Stimulated activated CD8-positive, alpha-beta memory T cell treated with anti-CD3 and anti-CD28 coated beads, Interleukin-7, amount 100 ng/mL, for 24 hours (primary cell): ENCODE measurements at places on chromosomes 11 and 22.

DNA sequence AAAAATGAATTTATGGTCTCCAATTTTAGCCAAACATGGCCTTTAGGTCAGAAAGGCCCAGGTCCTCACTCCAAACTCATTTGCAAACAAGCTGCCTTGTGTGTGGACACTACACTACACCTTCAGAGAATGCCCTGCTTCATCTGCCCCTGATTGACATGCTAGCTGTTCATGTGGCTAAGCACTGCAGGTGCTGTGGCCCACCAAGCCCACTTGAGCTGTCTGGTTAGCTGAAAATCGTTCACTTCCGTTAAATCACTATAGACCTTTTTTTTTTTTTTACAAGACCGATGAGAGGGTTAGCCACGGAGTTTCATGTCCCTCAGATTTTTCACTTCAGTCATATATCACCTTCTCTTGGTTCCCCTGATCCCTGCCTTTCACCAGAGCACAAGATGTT is 39.3 kb downstream of the NF2 start:
- no peak for DNase-seq

DNA sequence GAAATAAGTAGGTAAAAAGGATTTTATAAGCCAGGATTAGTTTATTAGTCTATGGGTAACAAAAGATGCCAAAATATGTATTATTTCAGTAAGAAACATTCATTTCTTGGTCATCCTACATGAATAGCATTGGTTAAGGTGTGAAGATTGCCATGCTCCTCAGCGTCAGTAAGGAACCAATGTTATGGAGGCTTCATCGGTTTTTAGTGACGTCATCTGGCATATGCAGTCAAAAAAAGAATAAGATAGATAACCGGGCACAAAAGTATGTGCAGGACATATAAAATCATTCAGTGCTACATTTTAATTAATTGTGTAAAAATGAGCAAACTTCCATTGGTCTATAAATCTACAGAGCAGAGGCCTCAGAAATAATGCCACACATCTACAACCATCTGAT is 29.4 kb downstream of the TRIM5 start:
- no peak for DNase-seq

- DNase-seq, result no peak
Measured at GRCh38 chr11:8067929-8068575, 13.0 kb upstream of the TUB start.

- DNase-seq, result no peak
Measured at GRCh38 chr22:48758881-48759875, 1068.5 kb downstream of the BRD1 start.

DNA sequence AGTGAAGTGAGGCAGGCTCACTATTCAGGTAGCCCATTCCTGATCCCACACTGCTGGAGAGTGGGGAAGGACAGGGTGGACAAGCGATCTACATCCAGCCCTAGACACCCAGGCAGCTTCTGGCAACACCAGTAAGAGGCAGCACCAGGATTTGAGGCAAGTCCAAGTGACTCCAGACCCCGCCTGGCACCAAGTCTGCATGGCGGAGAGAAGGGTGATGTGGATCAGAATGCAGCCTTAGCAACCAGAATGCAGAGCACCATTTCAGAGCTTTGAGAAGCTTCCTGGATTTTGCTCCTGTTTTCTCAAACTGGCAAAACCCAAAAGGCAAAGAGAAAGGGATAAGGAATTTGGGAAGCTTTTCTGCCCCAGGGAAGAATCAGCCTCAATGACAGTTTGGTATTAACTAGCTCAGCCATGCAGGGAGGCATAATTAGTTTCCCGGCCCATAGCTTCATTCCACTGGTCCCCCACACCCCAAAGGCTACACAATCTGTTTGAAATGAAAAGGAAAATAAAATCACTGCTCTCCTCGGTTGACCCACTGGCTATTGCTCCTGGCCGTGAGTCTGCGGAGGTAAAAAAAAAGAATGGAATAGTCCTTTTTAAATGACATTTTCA is 17.3 kb downstream of the GALNT18 start:
- DNase-seq, result no peak

GRCh38 chr11:103927535-103927934 is 108.9 kb upstream of the DDI1 start:
- no peak for DNase-seq

DNA sequence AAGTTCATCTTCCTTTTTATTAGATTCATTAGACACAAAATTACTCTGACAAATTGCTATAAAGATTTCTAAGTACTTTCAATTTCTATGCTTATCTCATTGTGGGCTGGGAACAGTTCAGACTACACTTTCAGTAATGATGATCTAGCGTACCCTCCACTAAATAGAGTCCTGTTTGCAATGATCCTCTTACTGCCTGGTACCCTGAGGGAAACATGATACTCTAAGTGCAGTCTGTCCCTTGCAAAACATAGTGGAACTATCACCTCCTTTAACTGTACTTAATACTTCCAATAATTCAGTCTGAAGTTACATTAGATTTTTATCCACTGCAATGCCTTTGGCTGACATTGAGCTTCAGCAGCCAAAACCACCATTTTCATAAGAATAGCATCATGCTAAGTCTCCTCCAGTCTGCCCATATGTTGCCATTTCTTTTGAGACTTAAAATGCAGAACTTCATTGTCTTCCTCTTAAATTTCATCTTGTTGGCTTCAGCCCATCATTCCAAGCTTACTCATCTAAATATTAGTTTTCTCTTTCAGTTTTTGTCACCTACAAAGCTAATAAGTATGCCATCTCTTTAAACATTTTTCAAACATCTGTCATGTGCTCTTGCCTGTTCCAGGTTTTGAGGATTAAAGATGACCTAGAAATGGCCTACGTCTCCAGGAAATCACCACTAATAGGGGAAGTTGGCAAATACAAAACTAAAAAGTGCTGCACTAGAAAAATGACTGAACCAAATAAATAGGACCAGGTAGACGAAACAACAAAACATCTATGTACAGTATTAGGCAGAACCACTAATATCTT is 55.5 kb downstream of the PAK1 start:
- DNase-seq, result no peak

- no peak for DNase-seq
Measured at GRCh38 chr11:30203850-30204249, 27.0 kb upstream of the FSHB start.

DNA sequence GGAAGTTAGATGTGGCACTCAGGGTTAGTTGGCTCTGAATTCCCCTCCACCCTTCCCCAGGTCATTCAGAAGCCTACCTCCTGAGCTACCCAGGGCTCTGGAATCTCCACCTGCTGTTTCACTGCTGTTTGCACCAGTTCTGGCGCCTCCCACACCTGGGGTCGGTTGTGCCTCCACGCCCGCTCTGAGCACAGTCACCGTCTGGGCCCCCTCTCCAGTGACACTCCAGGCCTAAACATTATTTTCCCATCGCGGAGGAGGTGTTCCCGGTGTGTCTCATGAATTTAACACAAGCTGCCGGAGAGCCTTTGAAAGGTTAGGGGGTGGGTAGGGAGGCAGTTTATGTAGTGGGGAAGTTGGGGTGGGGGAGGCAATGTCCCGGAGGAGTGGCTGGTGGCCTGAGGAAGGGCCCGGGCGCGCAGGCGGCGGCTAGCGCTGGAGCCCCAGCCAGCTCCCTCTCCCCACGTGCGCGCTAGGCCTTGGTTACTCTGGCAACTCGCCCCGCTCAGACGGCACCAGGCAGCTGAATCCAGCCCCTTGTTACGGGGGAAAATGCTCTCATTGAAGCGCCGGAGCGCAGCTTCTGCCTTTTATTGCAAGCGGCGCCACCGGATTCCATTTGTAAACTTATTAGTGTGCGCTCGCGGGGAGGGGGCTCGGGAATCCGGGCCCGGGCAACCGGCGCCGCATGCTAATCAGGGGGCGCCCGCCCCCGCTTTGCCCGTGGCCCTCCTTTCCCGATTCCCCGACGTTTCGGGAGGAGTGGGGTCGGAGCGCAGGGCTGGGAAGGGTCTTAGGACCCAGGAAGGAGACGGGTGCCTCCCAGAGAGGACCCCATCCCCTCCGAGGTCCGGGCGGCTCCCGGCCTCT is 52.4 kb downstream of the GRIK4 start:
- no peak for DNase-seq

DNA sequence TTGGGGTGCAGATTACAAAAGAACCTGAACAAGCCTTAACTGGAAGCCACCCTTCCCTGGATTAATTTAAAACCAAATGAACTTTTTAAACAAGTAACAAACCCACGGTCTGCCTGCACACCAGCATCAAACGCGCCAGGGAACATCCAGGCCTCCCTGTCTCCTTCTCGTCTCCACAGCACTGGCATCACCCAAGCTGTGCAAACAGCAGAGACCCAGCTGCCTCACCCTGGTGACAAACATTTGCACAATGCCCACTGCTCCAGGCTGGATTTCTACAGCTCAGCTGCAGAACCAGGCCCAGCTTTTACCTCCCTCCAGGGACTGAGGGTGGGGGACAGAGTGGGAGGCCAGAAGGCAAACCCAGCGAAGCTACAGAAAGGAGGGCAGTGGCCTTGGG is 7.0 kb downstream of the RPL3 start:
- DNase-seq, result no peak

DNA sequence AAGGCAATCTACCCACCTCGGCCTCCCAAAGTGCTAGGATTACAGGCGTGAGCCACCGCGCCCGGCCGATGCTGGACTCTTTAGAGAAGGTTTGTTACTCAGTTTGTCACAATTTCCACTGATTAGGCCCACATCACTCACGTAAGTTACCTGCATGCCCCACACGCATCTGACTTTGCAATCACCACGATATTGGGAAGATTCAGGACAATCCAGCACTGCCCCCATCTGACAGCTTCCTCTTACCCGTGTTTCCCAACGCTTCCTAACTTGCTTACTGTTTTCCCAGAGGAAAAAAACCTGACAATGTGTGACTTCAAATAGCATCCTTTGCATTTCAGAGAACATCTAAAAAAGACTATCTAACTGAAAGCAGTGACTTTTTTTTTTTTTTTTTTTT is 21.8 kb upstream of the EIF3M start:
- no peak for DNase-seq

GRCh38 chr22:50144005-50144614 is 26.4 kb upstream of the PANX2 start:
- DNase-seq, result no peak

GRCh38 chr11:132549561-132549960 is 982.7 kb downstream of the OPCML start:
- DNase-seq, result no peak

DNA sequence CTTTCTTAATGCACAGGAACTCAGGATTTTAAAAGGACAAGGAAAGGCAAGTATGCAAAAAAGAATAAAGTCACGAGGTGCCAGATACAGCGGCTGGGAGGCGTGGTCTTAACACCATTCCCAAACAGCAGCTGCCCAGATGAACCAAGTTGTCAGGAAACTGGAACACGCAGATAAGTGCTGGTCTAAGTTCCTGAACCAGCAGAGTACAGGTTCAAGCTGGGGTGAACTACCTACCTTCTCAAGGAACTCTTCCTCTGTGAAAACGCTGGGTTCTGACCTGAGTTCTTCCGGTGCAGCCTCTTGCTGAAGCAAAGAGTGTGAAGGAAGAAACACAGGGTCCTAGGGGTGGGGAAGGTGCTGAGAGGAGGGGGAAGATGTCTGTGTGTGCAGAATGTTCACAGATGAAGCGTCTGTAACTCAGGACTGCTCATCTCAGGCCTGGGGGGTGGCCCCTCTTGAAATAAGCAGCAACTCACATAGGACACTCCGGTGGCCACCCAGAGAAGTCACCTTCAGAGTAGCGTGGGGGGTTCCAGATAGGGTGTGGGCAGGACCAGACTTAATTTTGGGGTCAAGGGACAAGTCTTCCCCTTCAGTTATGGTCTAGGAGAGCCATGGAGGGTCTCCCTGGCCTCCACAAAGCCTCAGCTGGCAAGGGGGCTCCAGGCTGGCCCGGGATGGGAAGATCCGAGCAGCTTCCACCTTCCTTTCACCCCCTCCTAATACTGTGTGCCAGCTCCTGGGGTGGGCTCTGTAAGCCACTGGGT is 3.2 kb downstream of the TPST2 start:
- DNase-seq, result no peak

DNA sequence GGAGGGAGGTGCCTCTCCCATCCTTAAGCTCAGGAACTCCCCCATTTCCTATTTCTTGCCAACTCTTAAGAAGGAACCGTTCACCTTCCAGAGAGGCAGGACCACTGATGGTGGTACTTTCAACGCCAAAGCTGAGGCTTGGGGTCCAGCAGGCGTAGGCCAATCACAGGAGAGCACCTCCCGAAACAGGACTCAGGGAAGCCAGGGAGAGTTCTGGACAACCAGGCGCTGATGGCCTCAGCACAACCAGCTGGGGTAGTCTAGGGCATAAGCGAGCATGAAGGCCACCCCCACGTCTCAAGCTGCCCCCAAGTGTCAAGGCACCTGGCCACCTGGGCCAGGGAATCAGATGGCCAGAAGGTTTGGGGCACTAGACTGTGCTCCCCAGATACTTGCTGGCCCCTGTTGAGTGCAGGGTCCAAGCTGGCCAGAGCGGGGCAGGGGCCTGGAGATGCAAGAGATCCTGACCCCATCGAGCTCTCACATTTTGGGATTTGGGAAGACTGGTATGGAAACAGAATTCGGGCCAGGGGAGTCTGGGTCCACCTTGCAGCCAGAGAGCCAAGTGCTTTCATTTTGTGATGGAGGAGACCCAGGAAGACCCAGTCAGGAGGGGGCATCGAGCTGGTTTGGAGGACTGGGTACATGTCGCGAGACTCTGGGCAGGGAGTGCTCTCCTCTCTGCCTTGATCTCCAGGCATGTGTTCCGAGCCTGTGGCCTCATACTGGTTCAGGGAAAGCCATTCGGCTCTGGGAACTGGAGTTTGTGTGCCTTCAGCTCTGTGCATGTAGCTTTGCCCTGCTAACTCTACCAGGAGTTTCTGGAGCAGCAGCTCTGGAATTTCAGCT is 926 bp downstream of the CD6 start:
- DNase-seq, result no peak

- no peak for DNase-seq
Measured at GRCh38 chr22:20998411-20999336, 3.2 kb downstream of the THAP7 start.

- DNase-seq, result no peak
Measured at GRCh38 chr11:20647976-20648565, 21.3 kb upstream of the NELL1 start.

GRCh38 chr11:102580185-102580951 is 44.8 kb downstream of the MMP20 start:
- DNase-seq, result no peak

DNA sequence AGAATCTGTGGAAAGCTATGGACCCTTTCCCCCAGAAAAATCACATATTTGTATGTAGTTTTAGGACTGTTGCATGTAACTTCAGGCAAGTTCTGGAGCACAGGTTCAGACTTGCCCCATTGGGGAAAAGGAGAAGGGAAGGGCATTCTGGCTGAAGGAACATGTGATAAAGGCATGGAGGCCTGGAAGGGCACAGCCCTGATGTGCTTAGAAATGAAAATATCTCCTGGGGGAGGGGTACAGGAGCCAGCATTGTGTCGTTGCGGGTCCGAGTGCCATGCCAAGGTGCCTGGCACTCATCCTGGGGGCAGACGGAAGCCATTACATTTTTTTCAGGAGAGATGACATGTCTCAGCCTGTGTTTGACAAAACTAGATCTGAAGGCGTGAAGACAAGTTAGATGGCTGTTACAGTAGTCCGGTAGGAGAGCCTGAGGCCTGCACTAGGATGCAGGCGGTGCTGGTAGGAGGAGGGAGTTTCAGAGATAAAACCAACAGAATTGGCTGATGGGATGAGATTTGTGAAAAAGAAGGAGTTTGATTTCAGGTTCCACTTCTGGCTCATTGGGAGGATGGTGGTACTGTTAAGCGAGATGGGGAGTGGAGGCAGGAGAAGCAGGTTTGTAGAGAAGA is 96.9 kb downstream of the TEAD1 start:
- no peak for DNase-seq
